ENCODE measurements at places on chromosomes 3 and 15.

GRCh38 chr15:95025924-95026728, 794.8 kb downstream of the MCTP2 start:
- DNase-seq: no peak

DNA sequence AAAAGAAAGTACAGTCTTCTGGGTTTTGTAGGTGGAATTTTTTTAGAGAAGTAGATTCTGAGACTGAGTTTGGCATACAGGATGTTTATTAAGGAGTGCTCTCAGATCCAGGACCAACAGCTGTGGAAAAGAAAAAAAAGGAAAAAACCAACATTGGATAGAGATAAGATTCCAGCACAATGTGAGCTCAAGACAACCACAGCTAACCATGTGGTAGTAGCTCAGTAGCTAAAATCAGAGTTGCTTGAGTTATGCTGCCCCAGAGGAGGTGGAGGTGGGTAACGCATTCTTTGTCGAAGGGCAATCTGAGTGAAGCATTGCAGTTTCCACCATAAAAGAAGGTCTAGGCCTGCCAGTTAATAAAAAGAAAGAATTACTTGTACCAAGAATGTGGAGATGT, 904.3 kb downstream of the NSUN3 start:
- DNase-seq: no peak

DNA sequence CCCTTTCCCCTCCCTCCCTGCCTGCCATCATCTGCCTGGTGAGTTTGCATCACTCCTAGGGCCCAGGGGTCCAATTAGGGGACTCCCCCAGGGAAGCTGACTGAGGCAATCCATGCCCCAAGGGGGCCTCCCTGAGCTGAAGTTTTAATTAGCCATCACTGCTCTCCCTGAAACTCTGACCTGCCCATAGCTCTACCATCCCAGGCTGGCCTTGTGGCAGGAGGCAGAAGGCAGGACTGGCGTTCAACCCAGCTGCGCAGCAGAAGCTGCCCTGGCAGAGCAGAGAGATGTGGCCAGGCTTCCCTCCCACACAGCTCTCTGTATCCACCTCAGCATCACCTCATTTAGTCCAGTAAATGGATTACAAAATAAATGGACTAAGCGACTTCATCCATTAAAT, 7.7 kb upstream of the C15orf39 start:
- no peak for DNase-seq

DNA sequence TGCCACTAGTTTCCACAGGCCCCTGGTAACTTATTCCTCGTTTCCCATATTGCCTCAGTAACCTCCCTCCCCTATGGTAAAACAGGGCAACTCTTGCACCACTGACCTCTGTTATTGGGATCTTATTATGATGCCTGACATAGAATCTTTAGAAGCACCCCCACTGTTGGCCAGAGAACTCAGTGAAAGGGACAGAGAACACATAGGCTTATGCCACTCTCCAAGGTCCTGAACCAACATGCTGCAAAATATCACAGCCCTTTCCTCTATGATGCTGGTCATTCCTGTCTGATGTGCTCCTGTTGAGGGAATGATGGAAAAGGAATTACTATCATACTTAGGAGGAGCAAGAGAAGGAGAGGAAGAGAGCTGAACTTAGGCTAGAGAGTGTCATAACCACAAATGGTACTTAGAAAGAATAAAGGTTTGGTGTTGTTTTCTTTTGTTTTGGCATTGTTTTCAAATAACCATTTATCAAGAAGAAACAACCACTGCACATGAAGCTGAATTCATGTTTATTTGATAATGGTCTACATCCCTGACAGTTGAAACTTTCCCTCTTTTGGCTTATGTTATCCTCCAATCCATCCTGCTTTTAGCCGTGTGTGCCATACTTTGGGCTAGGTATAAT, 330.2 kb downstream of the EPHB1 start:
- DNase-seq: no peak

GRCh38 chr15:71050461-71050860, 64.8 kb upstream of the THSD4 start:
- no peak for DNase-seq

GRCh38 chr3:51408021-51408420, 16.9 kb downstream of the RBM15B start:
- no peak for DNase-seq

- no peak for DNase-seq
These were observed 26.3 kb downstream of the FEM1B start for GRCh38 chr15:68303560-68304436.

DNA sequence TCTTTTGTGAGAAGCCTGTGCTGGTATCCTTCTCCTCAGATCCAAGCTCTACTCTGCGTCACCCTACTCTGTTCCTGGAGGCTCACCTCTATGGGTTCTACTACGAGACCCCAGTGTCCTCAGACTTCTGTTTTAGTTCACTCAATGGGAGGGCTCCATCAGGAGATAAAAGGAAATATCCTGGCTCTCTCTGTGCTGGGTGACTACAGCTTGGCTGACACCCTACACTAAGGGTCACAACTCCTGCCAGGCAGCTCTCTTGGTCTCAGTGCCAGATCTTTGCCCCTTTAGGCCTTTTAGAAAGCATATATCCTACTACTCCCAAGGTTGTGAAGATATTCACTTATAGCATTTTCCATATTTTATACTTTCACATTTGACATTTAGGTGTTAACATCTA, 46.5 kb downstream of the SPG11 start:
- no peak for DNase-seq

DNA sequence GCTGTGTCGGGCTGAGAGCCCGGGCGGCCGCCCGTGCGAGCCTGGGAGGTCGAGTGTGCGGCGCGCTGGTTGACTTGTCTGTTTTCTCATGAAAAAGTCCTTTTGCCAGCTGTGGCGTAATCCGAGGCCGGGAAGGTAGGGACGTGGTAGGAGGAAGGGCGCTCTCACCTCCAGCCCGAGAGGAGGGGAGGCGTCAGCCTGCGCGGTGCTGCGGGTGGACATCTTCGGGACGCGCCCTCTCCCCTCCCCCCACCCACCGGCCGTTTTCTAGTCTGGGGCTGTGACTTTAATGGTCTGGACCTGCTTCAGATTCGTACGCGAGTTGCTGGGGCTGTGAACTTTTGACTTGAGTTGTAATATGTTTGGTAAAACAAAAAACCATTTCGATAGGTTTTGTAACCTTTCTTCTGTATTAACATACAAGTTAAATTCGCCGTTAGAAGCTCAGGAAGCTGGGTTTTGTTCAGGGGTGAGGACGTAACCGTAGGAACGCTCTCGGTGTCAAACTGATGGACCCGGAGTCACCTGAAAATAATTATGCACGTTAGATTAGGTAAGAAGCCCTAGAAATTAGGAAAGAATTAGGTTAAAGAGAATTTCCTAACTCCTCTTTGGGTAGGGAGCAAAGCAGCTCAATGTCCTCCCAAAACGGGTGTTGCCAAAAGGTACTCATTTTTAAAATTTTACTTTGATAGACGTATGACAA, 762 bp downstream of the NCK1 start:
- DNase-seq: peak; percentile 21

- no peak for DNase-seq
These were observed 170.0 kb upstream of the NDN start for GRCh38 chr15:23857028-23857641.

DNA sequence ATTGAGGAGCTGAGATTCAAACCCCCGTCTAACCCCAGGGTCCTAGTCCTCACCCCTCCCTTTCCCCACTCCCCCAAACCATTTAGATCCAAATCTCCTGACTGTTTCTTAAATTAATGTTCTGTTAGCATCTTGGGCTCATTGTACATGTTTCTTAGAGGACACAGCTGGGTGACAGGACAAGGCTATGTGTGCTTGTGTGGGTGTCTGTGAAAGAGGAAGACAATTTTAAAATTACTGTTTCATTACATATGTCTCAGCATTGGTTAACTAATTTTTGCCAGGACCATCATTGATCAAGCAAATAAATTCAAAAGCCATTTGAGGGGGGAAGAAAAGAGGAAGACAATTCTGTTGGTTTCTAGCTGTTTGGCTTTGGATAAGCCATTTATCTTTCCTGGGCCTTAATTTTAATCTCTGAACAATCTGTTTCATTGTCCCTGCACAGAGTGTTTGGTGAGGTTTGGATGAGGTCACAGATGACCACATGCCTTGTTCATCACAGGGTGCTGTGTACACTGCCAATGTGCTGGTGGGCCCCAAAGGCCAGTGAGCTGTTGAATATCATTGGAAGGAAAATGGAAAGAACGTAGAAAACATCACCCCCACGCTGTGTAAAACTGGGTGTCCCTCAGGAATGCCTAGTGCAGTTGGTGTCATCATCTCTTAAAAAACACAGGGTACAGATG, 51.9 kb downstream of the RPLP1 start:
- DNase-seq: no peak

GRCh38 chr3:44235604-44236484, 5.8 kb upstream of the TOPAZ1 start:
- no peak for DNase-seq

- DNase-seq: no peak
These were observed 142.5 kb upstream of the UBE2E1 start for GRCh38 chr3:23663246-23663645.

DNA sequence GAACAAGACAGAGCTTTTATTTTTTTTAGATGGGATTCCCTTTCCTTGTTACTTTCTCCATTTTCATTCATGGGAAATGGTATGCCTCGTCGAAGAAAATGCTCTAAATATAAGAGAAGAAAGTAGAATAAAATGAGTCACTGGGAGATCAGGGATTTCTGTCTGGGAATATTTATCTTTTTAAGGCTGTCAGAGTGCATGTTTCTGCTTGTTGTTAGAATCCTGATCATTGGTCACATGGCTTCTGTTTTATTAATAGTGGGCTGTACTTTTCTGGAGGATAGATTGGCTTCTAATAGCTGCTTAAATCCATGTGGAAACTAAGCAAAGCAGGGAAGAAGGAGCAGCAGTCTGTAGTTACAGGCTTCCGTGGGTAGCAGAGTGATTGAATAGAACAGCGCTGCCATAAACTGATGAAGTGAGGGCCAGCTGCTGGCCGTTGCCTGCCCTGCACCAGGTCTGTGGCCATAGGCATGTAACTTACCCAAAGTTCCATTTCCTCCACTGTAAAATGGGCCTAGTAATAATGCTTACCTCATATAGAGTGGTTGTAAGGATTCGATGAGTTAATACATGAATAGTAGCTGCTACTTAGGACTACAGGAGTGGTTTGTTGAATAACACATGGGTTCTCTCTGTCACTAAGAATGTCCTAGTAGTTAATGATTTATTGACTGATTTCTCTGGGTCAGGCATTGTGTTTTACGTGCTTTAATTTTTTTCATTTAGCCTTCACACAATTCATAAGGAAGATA, 289.9 kb downstream of the SATB1 start:
- no peak for DNase-seq

DNA sequence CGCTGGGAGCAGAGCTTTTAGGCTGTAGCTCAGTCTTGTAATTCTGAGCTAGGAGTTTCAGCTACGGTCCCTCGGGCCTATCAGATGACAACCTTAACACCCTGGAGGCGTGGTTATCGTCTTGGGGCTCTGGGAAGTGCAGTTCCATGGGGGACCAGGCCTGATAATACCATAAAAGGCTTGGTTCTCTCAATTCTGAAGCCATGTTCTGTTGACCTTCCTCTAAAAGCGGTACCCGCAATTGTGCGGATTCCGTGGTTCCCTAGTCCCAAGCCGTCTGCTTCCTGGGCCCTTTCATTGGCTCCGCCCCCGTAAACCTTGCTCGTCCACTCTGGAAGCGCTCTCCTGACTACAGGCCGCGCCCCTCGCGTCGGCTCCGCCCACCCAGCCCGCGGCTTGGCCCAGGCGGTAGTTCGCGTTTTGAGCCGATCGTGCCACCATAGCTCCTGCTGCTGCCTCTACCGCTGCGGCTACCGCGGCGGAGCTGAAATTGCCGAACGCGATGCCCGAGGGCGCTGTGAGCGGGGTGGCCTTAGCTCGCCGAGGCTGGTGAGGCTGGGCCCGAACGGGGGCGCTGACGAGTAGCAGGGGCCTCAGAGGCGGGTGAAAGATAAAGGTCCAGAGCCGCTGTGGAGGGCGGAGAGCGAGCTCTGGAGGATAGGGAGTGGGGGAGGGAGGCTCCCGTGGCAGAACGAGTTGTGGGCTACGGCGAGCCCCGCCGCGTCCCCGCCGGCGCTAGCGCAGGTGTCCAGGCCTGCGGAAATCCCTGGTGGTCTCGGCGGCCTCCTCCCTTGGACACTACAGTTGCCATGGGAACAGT, at the start of gene MAPKBP1:
TSS of gene MAPKBP1 (plus strand) at position 423 of the 820 bp plus-strand sequence. CDS start 792 bp downstream, outside the sequence.
- DNase-seq: peak; percentile 88

DNA sequence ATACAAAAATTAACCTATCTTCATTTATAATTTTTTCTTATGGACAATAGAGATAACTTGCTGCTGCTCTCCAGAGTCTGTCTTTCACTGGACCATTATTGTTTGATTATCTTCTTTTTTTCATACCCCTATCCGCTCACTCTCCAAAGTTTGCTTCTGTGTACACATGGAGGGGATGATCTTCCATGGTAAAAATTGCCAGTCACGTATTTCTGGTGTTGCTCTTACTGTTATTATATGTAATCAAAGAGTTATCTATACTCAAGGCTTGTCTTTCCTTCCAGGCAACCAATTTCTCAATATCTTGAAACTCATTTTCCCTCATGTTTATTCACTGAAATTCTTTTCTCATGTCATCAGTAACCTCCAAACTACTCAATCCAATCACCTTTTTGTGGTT, 817.8 kb upstream of the NECTIN3 start:
- DNase-seq: no peak

DNA sequence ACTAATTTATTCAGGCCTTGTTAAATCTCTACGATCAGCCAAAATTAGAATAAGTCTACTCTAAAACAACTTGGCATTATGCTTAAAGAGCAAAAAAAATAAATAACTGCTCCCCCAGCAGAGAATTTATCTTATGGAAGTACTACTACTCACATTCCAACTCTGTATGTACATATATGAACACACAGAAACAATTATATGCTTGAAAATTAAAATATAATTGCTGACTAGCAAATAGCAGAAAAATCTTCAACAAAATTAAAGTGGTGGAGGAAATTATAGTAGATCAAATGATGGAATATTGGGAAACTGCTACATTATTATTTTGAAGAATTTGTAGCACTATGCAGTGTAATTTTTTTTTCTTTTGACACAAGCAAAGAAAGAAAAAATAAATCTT, 580.9 kb downstream of the MECOM start:
- DNase-seq: no peak

DNA sequence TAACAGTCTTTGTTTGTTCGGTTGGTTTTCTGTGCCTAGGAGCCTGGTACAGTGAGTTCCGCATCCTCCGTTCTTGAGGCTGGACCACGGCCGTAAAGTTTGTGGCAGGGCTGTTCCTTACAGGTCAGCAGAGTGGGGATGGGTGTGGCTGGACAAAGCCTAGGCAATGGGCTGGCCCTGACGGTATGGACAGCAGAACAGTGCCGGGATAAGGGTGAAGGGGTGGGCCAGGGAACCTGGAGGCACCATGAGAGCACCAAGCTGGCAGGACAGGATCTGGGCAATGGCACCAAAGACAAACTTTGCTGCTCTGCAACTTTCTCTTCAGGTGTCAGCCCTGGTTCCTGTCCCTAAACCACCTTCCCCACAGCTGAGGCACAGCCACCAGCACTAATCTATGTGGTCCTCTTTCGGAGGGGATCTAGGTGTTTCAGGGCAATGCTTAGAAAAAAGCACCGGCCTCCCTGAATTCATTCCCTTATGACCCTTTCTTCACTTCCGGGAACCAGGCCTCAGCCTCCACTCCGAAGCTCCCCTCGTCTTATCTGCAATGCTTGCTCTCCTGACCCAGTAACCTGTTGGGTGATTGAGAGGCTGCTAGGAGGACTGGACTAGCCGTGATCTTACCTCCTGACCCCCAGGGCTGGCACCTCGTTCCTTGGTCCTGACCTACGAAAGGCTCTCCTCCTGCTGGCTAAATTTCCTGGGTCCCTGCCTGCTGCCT, 54.4 kb downstream of the KLHL6 start:
- no peak for DNase-seq

- no peak for DNase-seq
These were observed 630.8 kb upstream of the GBE1 start for GRCh38 chr3:82392203-82392775.
